ENCODE measurements at places on chromosomes 4 and X.

- DNase-seq = no peak
These were observed 49.1 kb downstream of the GPRIN3 start for GRCh38 chr4:89258506-89258905.

DNA sequence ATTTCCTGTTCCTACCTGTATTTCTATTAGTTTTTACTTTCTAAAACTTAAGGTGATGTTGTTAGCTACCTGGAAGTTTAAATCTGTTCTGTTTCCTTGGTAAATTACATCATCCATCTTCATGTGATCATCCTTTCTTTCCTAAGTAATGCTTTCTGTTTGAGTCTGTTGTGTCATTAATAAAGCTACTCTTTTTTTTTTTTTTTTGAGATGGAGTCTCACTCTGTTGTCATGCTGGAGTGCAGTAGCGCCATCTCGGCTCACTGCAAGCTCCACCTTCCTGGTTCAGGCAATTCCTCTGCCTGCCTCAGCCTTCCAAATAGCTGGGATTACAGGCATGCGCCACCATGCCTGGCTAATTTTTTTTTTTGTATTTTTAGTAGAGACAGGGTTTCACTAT is 73.3 kb downstream of the FIP1L1 start:
- DNase-seq = peak; percentile 64

DNA sequence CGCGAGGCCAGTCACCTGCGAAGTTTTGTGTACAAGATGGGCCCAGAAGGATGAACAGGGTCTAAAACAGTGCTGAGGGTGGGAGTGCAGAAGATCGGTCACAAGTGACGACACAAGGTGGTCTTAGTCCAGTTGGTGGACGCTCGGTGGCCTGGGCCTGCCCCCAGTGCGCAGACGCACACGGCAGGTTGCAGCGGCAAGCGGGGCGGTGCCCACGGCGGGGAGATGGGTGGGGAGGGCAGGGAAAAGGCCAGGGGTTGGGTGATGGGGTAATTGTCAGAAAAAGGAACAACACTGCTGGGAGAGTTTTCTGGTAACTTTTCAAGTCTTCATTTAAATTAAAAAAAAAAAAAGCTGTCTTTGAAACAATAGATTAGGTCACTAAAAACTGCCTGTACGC is 1.0 kb upstream of the PRDX4 start:
- no peak for DNase-seq

GRCh38 chrX:134368126-134368525 is 91.8 kb upstream of the HPRT1 start:
- no peak for DNase-seq

DNA sequence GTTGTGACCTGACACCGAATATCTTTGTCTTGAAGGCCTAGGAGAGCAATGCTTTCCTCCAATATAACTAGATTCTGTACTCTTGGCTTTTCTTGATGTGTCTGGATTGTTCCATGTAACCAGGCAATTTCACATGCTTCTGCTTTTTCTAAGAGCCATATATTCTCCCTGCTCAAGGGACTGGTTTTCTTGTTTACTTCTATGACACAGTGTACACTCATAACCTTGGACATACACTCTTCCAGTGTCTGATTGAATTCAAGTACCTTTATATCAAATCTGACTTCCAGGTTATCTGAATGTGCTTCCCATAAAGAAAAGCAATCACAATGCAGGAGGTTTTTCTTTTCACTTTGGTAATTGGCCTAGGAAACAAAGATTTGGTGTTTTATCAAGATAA is 17.4 kb upstream of the EIF4E start:
- DNase-seq = no peak

- DNase-seq = peak; percentile 69
These were observed 188.4 kb upstream of the TBC1D9 start for GRCh38 chr4:140944572-140944971.

DNA sequence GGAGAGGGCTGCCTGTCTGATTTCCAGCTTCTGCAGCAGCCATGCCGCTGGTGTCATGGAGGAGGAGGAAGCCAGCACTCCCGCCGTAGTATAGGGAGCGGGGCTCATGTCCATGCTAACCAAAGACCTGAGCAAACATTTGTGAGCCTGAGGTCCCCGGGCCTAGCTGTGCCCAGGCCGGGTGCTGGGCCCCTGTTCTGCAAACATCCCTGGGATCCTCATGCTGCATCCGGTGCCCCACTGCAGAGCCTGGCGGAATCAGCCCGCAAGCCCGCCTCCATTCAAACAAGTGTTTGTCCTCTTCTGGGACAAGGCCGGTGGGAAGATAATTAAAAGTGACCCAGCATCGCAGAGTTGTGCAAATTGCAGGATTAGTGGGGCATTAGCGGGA is 106.3 kb downstream of the SORCS2 start:
- DNase-seq = no peak
